ENCODE measurements at places on chromosomes 7 and 10.

DNA sequence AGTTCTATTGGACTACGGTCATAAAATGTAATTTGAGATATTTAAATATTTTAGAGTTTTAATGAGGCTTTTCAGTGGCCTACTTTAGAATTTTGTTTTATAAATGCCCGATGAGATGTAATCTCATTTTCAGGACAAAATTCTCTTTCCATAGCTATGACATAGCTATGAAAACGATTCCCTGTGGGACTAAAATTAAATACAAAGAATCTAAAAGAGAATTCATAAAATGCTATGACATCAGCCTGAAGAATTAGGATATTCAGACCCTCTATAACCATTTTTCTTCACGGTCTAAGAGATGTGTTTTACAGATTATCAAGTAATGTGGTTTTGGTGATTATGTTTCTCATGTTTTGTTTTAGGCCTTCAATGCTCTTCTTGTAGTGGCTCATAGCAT lies 48.2 kb upstream of the ODAD2 start:
- no peak for DNase-seq

DNA sequence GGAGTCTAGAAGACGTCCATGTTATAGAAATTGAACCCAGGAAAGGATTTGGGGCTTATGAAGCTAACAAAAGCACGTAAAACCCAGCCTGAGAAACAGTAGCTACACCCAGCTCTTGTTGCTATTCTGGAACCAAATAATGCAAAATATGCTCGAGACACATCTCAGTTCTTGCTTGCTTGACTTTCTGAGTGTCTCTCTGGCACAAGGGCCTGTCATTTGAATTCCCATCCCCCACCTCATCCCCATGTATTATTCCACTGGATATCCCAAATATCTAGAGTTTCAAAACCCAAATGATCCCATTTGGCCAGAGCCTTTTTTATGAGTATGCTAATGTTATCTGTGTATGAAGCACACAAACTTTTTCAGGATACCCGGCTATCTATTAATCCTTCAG lies 48.2 kb upstream of the AGBL3 start:
- DNase-seq, result no peak

GRCh38 chr10:5068274-5068984 lies 25.8 kb upstream of the AKR1C3 start:
- no peak for DNase-seq

DNA sequence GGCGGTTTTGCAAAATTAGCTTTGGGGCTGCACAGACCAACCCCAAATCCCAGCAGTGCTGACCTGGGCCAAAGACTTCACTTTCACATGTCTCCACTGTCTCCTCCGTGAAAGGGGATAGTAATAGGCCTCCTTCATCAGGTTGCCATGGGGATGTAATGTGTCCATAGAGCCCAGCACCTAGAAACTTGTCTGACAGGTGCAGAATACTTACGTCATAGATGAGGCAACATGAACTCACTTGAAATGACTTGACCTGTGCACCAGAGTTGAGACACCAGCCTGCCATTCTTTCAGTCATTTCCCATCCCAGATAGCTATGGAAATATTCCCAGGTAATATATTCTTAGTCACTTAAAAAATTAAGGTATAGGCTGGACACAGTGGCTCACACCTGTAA lies 94.2 kb downstream of the INSYN2A start:
- no peak for DNase-seq

DNA sequence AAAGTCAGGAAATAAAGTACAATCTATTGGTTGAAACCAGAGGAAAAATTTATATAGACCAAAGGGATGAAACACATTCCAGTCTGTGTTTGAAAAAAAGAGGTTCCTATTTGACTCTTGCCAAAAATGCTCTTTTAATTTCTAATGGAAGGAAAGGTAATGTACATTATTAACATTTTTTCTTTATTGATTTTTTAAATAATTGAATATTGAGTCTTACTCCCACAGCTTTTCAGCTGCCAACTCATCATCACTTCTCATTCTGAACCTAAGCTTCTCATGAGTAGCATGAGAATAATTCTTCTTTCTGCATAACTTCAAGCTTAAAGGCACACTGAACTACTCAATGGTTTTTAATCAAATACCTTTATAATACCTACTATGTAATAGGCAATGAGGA lies 49.8 kb upstream of the FHIP2A start:
- DNase-seq, result no peak

DNA sequence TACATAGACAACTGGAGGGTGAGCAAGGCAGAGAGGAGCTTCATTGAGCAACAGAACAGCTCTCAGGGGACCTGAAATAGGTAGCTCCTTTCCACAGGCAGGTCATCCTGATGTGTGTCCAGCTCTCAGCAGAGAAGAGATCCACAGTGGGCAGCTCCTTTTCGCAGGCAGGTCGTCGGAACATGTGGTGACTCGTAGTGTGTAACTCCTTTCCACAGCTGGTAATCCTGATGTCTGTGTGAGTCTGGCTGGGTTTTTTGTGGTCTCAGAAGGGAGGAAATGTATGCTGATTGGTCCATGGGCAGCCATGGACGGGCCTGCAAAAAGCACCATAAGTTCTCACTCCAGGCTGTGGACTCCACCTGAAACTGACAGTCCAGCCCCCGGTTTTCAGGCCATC lies 24.4 kb upstream of the TES start:
- no peak for DNase-seq

GRCh38 chr10:105656856-105657255 lies 1015.8 kb downstream of the SORCS3 start:
- no peak for DNase-seq

GRCh38 chr10:133263674-133264073 lies 13.0 kb downstream of the ADAM8 start:
- no peak for DNase-seq

GRCh38 chr10:71492872-71493271 lies 96.2 kb downstream of the CDH23 start:
- no peak for DNase-seq

DNA sequence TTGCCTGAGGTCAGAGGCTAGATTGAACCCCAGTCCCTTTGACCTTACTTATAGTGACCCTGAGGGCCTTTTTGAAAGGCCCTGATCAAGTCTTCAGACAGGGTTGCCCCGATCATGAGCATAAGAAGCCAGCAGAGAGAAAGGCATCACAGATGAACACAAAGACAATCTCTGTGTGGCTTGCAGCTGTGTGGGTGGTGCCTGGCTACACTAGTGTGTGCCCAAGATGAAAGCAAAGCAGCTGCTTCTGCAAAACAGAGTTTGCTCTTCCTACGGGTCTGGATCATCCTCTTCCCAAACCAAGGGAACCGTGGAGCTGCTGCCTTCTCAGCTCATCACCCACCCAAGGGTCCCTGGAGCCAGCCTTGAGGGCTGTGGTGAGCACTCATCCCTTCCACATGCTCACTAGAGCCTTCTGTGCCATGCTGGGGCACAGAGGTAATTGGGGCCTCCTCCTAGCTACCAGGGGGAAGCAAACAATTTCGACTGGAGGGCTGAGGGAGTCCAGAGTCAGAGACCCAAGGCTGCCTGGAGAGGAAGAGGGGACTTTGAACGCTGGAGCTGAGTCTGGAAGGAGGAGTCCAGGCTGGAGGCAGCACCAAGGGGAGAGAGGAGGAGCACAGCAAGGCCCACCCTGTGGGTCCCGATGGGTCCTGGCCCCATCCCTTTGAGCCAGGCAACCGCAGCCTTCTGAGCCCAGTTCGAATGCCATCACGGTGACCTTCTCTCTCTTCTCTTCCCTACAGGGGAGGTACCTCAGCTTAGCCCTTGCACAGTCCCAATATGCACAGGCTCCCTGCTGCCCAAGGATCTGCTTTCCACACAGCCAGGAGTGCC lies 42.3 kb downstream of the ANTXRL start:
- DNase-seq, result peak; percentile 44

GRCh38 chr10:99785646-99786045 lies 3.2 kb downstream of the ABCC2 start:
- no peak for DNase-seq

DNA sequence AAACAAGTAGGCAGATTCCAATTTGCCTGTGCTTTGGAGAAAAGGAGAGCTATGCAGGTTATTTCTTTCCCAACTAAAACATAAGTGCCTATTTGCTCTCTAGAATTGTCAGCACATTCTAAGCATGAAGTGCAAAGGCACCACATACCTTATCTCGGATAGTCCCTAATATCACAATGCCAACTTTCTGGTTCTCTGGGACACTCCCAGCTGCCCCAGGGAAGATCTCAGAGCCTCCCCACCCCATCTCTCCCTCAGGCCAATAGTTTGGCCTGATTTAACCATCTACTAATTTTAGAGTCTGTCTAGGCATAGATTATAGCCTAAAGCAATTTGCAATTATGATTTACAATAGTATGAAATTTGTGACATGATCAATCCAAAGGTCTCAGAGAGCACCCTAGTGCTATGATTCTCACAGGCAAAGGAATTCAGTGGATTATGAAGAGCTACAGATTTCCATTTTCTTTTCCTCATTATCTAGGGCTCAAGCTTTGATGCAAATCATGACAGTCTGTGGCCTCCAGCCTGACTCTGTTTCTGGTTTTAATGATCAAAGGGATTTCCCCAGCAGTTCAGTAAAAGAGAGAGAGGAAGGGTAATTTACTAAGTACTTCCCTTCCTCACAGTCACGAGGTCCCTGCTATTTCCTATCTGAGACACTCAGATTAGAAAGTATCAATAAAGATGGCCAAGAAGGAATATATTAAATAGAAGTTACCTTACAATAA lies 29.0 kb upstream of the IL6 start:
- DNase-seq, result peak; percentile 78

- DNase-seq, result no peak
Measured at GRCh38 chr10:34151481-34151880, 663.6 kb downstream of the PARD3 start.

DNA sequence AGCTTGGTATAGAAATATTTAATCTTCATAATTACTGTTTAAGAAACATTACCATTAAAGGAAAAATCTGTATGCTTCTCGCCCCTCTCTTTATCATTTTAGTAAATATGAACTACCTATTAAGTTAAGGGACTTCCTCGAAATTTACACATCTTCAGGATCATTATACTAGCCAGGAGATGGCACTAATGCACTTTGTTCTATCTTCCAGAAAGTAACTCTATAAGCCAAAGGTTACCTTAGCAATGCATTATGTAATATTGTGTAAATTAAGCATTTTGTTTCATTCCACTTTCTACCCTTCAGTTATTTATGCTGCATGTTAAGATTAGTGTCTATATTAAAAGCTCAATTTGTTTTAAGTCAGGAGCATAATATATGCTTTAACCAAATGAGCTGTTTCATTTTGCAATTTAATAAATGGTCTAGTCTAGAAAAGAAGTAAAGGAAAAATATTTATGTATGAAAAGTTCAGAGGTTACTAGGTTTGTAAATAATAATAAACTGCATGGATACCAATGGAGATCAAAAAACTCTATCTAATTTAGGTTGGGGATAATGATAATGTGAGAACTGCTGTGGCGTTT lies 128.5 kb downstream of the ANKRD7 start:
- DNase-seq, result no peak

- no peak for DNase-seq
Measured at GRCh38 chr7:82164813-82165212, 278.8 kb downstream of the CACNA2D1 start.

GRCh38 chr10:1026578-1026977 lies 919 bp upstream of the IDI2 start:
- DNase-seq, result no peak

- DNase-seq, result no peak
Measured at GRCh38 chr10:106175760-106176377, 988.6 kb downstream of the SORCS1 start.

- no peak for DNase-seq
Measured at GRCh38 chr7:128835231-128835751, 5.1 kb downstream of the FLNC start.

DNA sequence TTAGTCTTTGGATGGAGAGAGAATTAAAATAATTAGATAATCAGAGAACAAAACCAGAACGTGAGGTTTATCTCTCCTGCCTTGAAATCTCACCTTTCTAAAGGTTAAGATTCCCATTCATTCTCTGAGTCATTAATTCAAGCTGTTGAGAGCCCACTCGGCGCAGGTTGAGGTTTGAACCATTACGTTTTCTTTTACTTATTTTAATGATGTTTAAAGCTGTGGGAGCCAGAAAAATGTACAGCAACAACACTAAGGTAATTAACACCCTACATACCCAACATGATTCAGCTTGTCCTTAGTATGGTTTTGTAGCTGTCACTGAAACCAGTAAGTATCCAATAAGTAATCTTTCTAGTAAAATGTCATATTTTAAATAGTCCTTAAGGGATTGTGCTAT lies 153.0 kb upstream of the ANK3 start:
- DNase-seq, result no peak

- no peak for DNase-seq
Measured at GRCh38 chr7:25944777-25945515, 207.1 kb upstream of the NFE2L3 start.

DNA sequence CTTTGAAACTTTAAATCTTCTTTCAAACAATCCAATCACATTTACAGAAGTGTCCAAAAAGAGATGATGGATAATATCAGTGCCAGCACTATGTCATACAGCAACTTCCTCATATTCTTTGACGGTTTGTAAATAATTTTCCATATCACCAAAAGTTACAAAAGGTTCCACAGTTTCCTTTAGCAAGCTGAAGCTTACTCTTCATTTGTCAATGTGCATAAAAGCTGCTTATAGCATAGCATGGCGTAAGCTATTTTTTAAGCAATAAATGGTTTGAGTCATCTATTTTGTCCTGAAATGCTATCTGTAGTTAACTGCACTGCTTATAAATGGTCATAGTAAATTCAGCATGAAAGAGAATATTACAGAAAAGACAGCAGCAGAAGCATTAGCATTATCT lies 95.1 kb downstream of the ETV1 start:
- no peak for DNase-seq

DNA sequence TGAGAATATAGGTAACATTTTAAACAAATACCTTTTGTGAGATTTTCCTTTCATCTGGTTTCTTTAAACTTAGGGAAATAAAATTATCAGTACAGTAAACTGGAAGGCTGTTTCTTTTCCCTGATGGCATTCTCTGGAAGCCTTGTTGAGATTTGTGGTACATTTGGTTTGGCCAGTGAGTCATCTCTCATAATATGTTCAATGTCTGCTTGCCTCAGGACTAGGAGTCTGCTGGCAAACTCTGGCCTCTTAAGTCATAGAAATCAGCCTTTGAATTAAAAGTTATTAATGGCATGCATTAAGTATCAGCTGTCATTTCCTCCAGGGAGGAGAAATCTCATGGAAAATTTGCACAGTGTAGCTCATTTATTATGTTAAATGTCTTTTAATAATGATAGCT lies 316.6 kb upstream of the KIAA1217 start:
- no peak for DNase-seq

DNA sequence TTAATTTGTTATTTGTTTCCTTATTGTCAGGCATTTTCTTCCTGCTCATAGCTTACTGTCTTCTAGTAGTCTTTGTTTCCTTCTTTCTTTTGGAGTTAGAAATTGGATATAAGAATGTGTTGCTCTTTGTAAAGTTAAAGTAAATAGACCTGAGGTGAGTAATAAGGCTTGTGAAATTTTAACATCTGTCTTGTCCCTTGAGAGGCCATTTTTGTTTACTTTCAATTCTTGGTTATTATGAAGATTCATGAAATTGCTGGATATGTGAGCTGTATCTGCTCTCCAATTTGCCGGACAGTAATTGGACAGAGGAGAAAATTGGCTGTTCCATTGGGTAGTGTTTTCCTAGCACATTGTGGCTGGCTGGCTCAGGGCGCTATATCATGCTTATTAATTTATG lies 260.7 kb downstream of the EXOC4 start:
- DNase-seq, result no peak

- no peak for DNase-seq
Measured at GRCh38 chr7:40493609-40494051, 358.8 kb downstream of the SUGCT start.

Measured in activated CD4-positive, alpha-beta T cell treated with anti-CD3 and anti-CD28 coated beads, Interleukin-2, amount 10 ng/mL, durations not matched to agents 24 days and 14 days (primary cell).